ENCODE measurements at places on chromosomes 12 and 14. TPM values are rescaled to one million over a fixed set of nuclear protein-coding genes. Genes with fewer than 3 reads are reported as not detected.

The GLI1 gene
- 0.49 TPM for total RNA-seq

The TBX3 gene
- 61.6 TPM for total RNA-seq

The TMEM120B gene
- 2.9 TPM for total RNA-seq

The MMP17 gene
- total RNA-seq: 50.9 TPM

The PMEL gene
- 0.84 TPM for total RNA-seq

The RPGRIP1 gene
- 0.12 TPM for total RNA-seq

The LRRC10 gene
- not detected for total RNA-seq

The KRT85 gene
- total RNA-seq: not detected

The OR9K2 gene
- total RNA-seq: not detected

The DICER1 gene
- total RNA-seq: 34.1 TPM

The ADAM20 gene
- total RNA-seq: 0.12 TPM

The CLEC4D gene
- total RNA-seq: not detected

The RNF212B gene
- total RNA-seq: not detected

The NFE2 gene
- 0.39 TPM for total RNA-seq

The CLEC9A gene
- not detected for total RNA-seq

The HOXC9 gene
- 5.9 TPM for total RNA-seq

The SCARB1 gene
- total RNA-seq: 15.3 TPM

The CCDC175 gene
- not detected for total RNA-seq

The KLRG1 gene
- total RNA-seq: 1.4 TPM

The ENDOU gene
- total RNA-seq: not detected

The CFAP251 gene
- 1.5 TPM for total RNA-seq

The TPPP2 gene
- not detected for total RNA-seq

The MIPOL1 gene
- total RNA-seq: 3.2 TPM

The KRT82 gene
- total RNA-seq: not detected

The FBRSL1 gene
- 2.3 TPM for total RNA-seq

The KRT72 gene
- total RNA-seq: not detected

The AJUBA gene
- total RNA-seq: 31.0 TPM

The CBLN3 gene
- total RNA-seq: 0.72 TPM

The MUCL1 gene
- not detected for total RNA-seq

The SYCP3 gene
- 0.20 TPM for total RNA-seq

The KRT77 gene
- not detected for total RNA-seq

The RNASE4 gene
- 14.2 TPM for total RNA-seq

The DNAJC22 gene
- 10.4 TPM for total RNA-seq

The CLEC4E gene
- not detected for total RNA-seq

Measured in RPMI7951 (cell line).